Spinal cord (tissue), 10 donors: ENCODE measurements at places on chromosomes 4 and X.

GRCh38 chrX:94743478-94743877, 1069.5 kb downstream of the FAM133A start:
- DNase-seq, result no peak

- DNase-seq, result no peak
These were observed 1.7 kb downstream of the TMEM131L start for GRCh38 chr4:153467897-153468262.

DNA sequence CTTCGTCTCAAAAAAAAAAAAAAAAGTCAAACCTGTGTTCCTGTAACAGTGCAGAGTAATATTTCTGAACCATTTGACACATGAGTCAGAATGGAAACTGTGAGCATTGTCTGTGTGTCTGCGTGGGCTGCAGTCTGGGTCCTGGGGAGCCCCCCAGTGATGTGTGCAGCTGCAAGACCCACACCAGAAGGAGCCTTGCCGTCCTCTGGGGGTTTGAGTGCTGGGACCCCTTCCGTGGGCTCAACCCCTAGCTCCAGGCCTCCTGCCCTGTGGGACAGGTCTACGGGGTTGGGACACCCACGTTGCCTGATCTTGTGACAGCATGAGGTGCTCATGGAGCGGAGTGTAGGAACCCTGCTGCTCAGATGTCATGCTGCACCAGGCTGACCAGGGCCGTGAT, 43.7 kb downstream of the DDX3X start:
- DNase-seq, result no peak

- DNase-seq, result no peak
These were observed 72.9 kb downstream of the CLDN34 start for GRCh38 chrX:10039821-10040793.

DNA sequence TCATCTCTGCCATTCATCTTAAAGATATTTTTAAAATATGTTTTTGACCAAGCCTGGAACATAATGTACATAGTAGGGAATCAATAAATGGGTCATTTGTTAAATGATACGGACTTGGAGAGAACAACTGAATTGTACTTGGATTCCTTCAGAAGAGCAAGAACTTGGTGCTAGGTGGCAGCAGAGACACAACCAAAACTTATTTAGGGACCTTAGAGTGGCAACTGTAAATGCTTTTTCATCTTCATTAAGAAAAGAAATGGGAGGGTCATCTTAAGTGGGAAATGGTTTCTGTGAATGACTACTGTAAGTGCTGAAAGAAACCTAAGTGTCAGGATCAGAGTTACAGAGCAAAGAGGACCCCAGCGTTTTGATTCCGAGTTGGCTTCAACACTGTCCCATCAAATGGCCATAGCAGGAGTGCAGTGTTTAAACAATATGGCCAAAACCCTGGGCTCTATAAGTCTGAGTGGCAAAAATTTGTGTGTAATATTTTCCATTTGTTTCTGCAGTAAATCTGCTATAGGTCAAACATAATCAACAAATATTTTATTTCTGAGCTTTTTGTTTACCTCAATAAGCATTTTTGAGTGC, 213.6 kb downstream of the PALLD start:
- peak; percentile 17 for DNase-seq

- DNase-seq, result no peak
These were observed 129.5 kb downstream of the LARP7 start for GRCh38 chr4:112766422-112766821.

DNA sequence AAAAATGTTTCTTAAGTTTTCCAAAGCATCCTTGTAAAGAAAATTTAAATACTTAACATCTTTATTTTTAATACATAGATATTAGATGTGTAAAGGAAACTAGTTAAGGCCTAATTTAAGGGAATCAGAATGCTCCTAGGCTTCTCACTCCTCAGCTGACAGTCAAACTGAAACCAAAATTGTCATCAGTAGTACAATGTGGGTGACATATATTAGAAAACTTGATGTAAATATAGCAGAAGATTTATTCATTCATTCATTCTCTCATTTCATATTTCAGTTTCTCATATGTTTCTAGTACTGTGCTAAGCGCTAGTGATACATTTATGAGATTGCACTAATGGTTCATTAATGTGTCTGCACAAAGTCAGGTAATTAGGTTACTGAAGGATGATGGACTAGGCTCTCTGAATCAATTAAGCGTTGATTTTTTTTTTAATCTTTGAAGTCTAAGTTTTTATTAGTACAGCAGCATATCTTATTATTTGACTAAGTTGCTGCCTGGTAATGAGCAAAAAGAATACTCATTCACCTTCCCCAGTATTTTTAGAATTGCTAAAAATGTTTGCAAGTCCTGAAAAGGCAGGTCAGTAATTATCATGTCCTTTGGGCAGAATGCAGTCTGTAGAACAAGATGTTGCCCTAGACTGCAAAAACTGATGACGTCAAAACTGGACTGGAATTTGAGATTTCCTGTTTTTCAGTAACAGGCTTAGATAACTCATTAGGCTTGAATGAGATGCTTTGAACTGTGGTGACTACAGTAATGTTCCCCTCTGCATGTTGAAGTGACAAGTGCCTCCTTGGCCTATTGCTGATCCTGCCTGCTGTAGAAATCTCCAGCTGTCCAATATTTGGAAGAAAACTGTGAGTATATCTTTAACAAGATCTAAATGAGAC, 128.7 kb downstream of the ARHGAP24 start:
- DNase-seq, result no peak

DNA sequence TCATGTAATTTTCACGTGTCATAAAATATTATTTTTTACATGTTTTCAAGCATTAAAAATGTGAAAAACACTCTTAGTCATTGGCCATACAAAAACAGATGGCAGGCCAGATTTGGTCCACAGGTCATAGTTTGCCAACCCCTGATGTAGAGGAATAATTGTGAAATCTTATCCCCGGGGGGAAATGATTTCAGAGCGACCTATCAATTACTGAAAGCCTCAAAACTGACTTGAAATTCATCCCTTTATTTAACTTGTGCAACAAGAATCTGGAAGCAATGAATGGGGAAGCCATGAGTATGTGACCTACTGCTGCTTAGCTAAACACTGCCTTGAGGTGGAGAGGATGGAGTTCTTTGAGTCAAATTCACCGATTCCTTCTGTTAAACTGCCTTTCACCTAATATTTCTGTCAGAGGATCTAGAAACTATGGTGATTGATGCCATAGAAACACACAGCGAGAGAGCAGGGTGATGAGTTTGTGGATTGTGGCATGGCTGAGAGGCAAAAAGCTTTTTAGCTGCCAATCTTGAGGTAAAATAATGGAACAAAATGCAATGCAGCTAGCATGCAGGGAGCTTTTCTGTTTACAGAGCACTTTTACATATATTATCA, 30.3 kb upstream of the BRS3 start:
- no peak for DNase-seq

GRCh38 chrX:98717970-98718369, 1692.1 kb downstream of the PCDH19 start:
- no peak for DNase-seq

DNA sequence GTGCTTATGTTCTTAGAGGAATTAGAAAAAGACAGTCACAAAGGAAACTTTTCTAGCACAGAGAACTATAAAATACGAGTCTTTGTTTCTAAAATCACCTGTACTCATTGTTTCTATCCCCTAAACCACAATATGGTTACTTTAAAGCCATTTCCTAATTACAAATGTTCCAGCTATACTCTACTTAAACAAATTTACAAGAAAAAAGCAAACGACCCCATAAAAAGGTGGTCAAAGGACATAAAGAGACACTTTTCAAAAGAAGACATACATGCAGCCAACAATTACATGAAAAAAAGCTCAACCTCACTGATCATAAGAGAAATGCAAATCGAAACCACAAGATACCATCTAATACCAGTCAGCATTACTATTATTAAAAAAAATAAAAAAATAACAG, 447.3 kb downstream of the RAB28 start:
- no peak for DNase-seq

DNA sequence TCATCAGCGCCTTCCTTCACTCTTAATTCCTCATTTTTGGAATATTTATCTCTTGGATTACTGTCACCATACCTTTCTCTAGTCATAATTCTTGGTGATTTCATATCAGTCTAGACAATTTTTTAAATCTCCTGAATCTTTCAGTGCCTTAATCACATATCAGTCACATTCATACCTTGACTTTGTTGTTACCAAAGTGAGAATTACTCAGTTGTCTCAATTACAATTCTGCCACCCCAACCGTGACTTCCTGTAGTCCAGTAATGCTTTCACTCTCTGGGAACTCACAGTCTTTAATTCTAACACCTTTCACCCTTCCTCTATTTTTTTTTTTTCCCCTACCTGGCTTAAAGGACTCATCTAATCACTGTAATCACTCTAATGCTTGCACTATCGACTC, 1275.3 kb upstream of the TENM3 start:
- DNase-seq, result no peak

- no peak for DNase-seq
These were observed 359.9 kb upstream of the CNKSR2 start for GRCh38 chrX:21014326-21014725.

- no peak for DNase-seq
These were observed 62.9 kb downstream of the TMEM165 start for GRCh38 chr4:55458611-55459010.

- DNase-seq, result no peak
These were observed 854 bp downstream of the RNF113A start for GRCh38 chrX:119870626-119871131.

DNA sequence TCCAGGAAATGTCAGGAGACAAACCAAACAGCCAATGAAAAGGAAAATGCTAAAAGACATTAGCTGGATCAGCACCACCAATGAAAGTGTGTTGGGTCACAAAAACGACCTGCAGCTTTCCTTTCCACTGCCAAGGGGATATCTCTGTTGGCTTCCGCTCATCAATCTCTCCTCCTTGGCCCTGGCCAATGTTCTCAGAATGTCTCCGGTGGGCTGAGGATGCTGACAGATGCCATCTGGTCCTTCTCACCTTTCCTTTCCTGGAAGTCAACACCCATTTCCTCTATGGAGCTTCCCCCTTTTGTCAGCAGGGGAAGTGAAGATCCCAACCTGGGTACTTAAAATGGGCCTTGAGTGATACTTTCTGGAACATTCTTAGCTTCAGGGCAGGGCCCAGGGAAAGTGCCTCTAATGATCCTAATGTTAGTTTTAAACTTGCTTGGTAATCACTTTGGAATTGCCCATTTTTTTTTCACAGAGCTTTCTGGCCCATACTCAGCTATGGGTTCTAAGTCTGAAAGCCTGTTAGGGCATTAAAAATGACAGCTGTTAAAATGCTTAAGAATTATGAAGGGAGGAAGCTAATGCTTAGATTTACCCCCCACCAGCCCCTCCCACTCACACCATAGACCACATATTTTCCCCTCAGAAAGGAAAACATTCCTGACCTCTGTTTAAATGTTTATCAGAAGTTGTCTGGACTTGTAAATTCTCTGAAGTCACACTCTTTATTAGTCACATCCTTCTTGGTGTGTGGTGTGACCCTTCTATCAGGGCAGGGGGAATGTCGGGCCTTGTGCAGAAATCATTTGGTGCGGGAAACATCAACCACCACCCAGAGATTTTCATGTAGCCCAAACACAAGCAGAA, 29.2 kb downstream of the IGFBP7 start:
- DNase-seq, result no peak

DNA sequence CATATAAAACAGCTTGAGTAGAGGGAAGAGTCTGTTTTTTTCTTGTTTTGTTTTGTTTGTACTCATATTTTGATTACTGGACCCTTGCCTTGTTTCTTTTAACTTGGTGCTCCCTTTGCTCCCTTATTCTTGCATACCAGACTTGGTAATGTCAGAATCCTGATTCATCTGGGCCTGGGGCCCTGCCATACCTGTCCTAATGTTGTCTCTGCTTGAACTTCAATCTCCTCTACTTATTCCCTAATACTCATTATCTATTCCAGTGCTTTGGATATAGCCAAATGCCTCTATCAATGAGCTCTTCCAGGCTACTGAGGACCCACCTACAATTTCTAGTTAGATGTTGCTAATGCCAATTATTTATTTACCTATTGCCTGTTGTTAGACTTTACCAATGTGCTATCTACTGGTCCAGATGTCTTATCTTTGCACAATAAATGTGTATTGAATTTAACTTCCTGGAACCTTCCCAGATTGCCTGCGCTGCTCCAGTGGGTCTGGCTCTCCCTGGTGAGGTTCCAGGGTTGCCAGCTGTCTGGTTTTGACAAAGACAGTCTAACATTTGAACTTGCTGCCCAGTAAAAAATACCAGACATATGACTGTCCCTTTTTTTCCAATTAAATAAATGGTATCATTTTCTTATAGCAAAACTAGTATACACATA, 64.4 kb upstream of the ACSL4 start:
- DNase-seq, result no peak

- DNase-seq, result no peak
These were observed 8.3 kb downstream of the SEC24B start for GRCh38 chr4:109441862-109442458.

DNA sequence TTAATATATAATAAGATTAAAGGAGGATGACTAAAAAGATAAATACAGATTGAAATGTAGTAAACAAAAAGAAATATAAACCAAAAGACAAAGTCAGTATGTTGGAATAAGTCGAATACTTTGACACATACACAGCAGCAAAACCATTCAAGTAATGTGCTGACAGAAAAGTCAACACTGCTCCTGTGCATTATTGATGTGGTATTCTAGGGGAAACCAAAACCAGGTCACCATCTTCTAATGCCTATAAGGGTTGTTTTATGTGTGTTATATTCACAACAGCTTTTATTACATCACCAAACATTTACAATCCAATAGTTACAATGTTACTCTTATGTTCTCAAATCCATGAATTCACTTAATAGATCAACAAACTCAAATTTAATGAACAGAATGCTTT, 111.8 kb upstream of the DKK2 start:
- DNase-seq, result no peak

GRCh38 chr4:16269240-16269639, 43.0 kb upstream of the TAPT1 start:
- DNase-seq, result no peak

DNA sequence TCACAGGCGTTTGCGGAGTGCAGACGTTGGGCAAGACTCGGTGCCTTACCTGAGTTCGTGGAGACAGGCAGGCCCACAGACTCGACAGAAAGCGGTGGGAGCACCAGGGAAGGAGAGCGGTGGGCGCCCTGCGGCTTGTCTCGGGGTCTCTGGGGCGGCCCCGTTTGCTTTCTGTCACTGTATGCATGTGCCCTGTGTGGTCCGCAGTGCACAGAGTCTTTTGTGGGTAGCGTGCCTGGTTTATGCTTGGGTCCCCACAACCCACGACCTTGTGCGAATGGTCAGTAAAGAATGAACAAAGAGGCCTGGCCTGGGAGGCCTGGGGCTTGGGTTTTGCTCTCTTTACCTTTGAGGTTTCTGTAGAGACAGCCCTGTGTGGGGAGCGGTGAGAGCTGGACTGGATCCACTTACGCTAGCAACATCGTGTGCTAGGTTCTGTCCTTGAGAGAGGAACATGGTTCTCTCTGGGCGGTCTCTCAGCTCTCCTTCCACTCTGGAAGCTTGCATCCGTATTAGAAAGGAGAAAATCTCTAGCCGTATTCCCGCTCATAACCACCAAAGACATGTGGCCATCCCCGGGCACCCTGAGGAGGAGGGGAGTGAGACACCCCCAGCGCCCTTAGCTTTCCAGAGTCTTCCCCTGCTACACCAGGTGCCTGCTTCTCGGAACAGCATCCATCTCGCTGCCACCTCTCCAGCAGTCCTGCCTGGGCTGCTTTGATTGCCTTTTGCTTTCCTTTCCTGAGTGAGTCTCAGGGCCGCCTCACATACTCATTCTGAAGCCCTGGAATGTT, 1.2 kb downstream of the TADA2B start:
- no peak for DNase-seq
